RPMI8226 (cell line): ENCODE measurements at places on chromosomes 7 and 10.

DNA sequence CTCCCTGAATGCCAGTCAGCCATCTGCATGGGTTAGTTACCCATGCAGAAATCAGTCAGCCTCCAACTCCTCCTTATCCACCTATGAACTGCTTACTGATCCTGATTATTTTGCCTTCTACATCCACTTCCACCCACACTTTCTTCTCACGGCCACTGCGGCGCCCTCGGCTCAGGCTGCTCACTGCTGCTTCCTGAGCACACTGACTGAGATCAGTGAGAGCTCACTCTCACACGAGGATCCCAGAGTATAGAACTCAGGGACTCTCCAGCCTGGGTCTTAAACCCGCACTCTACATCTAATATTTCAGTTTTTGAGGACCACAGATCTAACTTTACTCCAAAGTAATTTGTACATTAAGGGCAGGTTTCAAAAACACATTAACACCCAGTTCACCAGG, 64.4 kb downstream of the GRB10 start:
- no peak for DNase-seq

DNA sequence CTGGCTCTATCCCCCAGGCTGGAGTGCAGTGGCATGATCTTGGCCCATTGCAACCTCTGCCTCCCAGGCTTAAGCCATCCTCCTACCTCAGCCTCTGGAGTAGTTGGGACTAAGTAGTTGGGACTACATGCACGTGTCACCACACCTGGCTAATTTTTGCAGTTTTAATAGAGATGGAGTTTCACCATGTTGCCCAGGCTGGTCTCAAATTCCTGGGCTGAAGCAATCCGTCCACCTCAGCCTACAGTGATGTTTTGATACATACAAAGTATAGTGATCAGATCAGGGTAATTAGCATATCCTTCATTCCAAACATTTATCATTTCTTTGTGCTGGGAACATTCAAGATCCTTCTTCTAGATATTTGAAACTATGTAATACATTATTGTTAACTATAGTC, 22.5 kb upstream of the TNKS2 start:
- no peak for DNase-seq

GRCh38 chr7:46580766-46581165, 659.7 kb upstream of the IGFBP3 start:
- DNase-seq: no peak

DNA sequence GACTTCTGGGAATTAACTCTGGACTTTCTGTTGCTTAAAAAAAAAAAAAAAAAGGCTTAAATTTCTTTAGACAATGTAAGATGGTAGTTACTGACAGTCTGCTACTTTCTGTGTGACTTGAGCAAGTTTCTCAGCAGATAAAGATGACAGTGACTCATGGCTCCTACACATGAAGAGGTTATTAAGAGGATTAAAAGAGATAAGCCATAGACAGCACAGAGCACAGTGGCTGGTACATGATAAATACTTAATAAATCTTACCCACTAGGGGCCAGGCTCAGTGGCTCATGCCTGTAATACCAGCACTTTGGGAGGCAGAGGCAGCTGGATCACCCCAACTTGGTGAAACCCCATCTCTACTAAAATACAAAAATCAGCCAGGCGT, 174.8 kb downstream of the JAZF1 start:
- DNase-seq: no peak

DNA sequence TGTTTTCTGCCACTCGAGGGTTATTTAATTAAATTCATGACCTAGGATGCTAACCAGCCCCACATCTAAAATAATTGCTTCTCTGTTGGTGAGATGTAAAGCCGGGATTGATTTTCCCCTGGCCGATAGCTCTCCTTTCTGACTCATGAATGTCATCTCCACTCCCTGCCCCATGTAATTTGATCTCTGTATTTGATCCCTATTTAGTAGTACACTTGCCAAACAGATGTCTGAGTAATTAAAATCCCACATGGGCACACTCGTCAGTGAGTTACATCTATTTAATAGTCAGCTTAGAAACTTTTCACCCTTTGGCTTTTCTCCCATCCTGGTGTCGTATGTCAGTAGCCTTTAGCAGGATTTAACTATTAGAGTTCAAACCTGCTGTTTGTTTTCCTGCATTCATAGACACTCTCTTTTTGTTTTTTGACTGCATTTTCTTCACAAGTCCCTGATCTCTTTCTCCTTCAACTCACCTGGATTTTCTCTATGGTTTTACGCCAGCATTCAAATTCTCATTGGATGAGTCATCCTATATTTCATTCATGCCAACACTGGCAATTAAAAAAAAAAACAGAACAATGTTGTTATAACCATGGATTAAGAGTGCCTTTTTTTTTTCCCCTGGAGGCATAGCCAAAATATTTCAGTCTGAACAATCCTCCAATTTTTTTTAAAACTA, 82.7 kb downstream of the SPAG6 start:
- DNase-seq: no peak

DNA sequence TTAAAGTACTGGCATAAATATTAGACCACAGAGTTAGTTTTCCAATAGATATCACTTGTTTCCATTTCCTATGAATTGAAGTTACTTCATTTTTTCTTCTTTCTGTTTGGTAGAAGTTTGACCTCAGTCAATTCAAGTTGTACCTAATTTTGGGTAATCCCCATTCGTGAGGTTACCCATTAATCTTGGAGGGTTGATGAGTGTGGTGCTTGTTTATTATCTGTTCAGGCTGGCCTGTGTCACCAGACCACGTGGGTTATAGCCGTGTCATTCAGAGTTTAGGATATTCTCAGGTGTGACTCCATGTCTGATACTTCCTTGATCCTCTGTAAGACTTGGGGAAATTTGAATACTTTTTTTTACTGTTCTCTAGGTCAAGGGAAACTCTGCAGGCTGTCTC, 133.9 kb upstream of the TPK1 start:
- no peak for DNase-seq

DNA sequence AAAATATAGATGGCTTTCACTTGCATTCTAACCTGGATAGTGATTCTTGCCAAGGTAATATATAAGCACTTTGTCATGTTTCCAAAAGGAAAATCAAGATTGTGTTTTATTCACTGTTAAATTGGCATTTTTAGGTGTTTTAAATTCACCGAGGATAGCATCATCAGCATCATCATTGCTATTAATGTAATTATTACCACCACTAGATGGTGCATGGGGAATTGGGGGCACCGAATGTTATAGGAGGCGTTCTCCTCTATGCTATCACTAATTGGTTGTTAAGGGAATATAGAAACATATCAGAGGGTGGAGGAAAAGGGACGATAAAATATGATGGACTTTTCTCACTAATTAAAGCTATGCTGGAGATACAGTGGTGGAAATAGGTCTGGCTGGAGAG, 95.5 kb downstream of the CELF2 start:
- DNase-seq: peak; percentile 42

DNA sequence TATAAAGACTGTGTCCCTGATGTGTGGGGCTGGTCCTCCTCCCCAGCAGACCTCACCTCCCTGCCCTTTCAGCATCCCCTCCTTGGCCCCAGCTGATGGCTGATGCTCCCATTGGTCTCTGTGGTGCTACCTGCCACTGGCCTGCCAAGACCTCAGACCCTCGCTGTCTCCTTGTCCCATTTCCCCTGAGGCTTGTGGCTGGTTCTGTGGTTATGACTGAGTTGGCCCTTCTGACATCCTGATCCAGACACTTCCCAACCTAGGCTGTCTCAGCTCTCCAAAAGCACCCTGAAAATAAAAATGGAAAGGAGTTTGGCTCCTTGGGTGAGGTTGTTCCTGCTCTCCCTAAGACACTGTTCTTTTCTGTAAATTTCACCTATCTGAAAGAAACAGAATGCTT, 214.2 kb downstream of the RPS24 start:
- no peak for DNase-seq

- DNase-seq: no peak
Observed at GRCh38 chr7:30147785-30148184, 13.0 kb downstream of the MTURN start.

DNA sequence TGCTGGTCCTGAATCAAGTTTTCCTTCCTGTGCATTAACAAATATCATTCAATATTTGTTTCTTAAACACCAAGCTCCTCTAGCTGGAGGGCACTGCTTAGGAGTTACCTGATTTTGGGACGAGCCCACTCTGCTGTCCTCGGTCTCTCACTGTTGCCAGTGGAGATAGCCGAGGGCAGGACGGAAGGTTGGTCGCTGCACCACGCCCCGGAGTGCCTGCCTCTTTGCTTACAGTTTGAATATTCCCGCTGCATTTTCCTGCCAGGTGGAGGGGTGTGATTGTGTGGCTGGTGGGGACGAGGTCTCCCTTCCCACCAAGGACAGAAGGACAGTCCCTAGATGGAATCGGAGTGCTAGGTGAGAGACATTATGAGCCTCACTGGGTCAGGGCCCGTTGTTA, 201.5 kb downstream of the DNAJB6 start:
- no peak for DNase-seq

GRCh38 chr10:113169853-113170460, 219.9 kb downstream of the TCF7L2 start:
- no peak for DNase-seq

GRCh38 chr10:113532724-113533123, 20.1 kb upstream of the HABP2 start:
- no peak for DNase-seq

GRCh38 chr10:35056133-35056532, 34.0 kb downstream of the CUL2 start:
- DNase-seq: no peak

- no peak for DNase-seq
Observed at GRCh38 chr7:116647290-116647689, 24.7 kb upstream of the MET start.

DNA sequence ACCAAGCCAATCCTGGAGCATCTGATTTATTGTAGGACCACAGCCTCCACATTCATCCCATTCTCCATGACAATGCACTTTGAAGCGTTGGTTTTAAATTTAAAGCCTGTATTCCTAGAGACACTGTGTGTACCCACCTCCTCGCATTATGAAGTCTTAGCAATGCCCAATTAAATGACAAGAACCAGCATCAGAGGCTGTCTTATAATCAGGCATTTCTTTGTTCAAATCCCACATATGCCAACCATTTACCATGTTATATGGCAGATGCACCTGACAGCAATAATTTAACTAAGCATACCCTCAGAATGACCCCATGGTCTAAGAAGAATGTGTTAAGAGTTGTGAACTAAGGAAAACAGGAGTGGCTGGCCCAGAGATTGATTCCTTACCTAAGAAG, 188.2 kb downstream of the IPMK start:
- DNase-seq: no peak

DNA sequence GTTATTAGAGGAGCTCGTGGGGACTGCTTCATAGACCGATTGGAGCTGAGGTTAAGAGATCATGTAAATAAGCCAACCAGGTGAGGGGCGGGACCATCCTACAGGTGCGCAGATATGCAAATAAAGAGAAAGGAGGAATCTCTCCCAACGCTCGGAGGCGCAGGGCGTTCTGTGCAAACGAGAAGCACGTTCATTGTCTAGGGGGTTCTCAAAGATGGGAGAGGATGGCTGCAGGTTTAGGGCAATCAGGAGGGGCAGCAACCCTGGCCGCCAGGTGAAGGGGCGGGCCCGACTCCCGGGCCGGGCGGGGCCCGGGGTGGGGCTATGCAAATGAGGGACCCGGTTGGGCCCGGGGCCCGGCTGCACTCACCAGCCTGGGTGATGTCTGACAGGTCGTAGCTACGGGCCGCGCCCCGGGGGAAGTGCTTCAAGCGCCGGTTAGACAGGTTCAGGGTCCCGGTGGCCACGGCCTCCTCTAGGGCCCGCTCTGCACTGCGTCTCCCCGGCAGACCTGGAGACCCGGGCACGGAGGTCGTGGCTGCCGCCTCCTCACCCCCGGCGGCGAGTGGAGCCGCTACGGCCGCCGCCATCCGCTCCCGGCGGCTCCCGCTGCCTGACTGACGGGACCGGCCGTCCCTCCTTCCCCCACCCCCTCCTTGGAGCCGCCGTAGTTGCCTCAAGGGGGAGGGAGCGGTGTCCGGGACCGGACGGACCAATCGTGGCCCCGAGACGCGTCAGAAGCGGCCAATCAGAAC, at the start of gene LRCH4:
Gene LRCH4, minus strand, starts transcription at position 619 of the 755 bp plus-strand sequence. Its CDS starts 29 bp downstream, at position 590.
- DNase-seq: peak; percentile 73

DNA sequence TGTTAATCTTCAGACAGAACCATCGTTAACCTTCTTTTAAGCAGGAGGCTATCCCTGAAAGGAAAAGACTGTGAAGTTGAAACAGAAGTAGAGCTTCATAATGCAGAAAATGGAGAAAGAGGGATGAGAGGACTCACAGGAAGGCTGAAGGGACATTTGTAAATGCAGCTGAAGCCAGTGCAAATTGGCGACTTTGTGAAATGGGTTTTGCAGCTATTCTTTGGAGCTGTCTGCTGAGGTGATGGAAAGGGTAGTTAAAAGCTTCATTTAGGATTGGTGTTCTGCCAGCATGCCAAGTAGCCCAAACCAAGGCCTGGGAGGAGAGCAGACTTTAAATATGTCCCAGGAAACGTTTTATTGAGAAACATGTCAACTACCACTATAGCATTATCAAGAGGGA, 122.7 kb downstream of the INSYN2A start:
- no peak for DNase-seq

GRCh38 chr7:150337659-150338081, 3.8 kb downstream of the RARRES2 start:
- DNase-seq: no peak

- no peak for DNase-seq
Observed at GRCh38 chr7:115191526-115191925, 269.6 kb downstream of the MDFIC start.

DNA sequence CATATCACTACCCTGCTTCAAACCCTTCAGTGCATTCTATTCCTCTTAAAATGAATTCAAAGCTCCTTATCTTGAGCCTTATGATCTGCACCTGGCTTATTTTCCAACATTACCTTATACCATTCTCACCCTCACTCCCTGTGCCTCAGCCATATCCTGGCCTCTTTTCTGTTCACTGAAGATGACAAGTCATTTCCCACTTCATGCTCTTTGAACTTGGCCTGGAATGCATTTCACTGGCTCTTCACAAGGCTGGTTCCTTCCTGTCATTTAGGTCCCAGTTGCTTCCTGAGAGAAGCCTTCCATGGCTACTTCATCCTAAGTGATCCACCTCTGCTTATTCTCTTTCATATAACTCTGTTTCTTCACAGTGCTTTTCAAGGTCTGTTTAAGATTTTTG, 3.2 kb upstream of the LIPF start:
- DNase-seq: no peak

GRCh38 chr10:42419789-42420188, 218.6 kb downstream of the ZNF33B start:
- no peak for DNase-seq

DNA sequence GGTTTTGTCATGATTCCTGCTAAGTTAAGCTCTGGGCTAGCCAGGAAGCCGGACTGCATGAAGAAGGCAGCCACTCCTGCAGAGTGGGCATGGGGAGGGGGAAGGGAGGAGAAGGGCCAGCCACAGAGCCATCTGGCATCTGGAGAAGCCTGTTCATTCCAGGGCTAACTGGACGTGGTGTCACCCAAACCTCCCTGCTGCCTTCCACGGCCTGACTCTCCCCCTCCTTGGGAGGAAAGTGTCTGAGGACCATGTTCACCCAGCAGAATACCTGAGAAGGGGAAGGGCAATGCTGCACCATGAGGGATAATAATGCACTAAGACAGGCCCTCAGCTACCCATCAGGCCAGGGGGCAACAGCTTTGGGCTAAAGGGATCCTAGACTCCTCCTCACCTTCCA, 15.4 kb downstream of the AQP1 start:
- no peak for DNase-seq
